ENCODE measurements at places on chromosomes 4 and X.

DNA sequence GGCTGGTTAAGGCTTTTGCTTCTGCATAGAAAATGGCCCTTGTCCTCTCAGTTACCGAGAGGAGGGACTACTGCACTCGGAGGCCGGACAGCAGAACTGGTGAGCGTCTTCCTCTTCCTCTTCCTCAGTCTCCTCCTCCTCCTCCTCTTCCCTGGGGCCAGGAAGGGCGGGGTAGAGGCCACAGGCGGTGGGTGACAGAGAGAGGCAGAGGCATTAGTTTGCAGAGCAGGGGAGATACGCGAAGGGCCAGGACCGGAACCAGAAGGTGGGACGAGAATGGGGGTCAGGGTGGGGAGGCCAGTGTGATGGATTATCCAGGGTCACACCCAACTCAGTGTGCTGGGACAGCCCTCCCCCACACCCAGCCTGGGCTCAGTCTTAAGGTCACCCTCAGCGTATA lies 14.5 kb downstream of the IQSEC2 start:
- DNase-seq: no peak

- no peak for DNase-seq
Observed at GRCh38 chr4:33625748-33626147, 2618.6 kb downstream of the ARAP2 start.

DNA sequence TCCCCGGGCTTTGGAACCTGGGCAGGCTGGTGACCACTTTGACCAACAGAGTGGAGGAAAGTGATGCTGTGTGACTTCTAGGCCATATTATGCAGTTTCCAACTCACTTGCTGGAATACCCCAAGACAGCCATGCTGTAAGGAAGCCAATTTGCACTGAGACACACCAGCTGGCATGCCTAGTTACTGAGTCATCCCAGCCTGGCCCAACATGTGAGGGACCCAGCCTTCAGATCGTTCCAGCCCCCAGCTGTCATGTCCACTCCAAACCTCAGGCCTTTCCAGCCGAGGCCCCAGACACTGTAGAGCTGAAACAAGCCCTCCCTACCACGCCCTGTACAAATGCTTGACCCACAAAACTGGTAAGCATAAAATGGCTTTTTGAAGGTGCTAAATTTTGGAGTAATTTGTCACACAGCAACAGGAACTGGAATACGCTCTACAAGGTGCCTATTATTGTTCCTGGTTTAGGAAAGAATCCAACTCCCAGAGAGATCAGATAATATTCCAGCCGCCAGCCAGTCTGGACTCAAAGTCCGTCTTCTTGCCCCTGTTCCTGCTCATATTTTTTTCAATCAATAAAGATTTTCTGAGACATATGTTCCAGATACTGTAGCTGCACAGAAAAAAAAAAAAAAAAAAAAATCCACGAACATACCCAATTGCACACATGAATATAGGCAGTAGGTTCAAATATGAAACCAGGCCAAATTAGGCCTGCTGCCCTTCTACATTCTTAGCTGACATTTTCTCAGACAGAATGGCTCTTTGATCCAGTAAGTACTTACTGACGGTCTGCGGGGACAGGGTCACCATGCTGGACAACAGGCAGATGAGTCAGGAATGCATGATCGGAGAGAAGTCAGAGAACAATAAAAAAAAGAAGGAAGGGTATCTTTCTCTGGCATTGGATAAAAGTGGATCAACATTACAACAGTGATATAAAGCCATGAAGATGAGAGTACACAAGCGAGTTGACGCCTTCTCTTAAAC lies 35.1 kb downstream of the SH3KBP1 start:
- DNase-seq: no peak

- no peak for DNase-seq
Observed at GRCh38 chr4:32425243-32425642, 1705.1 kb downstream of the PCDH7 start.

GRCh38 chr4:185514182-185514697 lies 21.1 kb downstream of the PDLIM3 start:
- no peak for DNase-seq

DNA sequence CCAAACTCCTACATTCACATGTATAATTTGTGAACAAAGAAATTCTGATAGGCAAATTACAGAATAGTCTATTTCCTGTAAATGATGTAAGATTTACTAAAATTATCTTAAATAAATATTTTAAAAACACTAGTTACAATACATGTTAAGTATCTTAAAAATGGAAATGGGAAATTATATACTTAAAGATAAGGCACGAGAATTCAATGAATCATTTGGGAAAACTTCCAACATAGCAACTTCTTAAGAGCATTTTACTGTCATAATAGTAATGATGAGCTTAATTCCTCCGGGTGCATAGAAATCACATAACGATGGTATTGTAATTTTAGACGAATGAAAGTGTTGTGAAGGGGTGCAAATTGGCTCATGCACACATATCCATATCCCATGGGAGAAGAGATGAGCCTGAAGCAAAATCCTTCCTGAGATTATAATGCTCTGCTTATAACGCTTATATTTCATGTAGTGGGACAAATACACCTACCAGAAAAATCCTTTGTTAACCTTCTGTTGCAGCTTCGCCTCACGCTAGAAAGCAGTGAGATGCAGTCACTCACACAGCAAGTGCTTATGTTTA lies 873.5 kb downstream of the PDHA2 start:
- DNase-seq: no peak

DNA sequence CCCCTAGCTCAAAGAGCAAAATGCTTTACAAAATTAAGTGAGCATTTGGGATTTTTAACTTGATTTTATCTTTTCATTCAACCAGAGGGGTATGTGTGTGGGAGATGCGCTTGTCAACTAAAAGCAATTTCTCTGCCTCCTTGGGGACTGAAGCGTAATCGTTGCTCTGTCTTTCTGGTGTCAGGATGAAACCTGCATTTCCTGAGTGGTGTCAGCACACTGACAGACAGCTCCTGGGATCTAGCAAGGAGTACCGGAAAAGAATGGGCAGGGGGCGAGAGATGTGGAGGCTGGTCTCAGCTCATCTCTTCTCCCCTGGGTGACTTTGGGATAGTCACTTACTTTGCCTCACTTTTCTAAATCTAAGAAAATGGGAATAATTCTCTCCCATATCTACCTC lies 5.1 kb upstream of the ARHGAP36 start:
- no peak for DNase-seq

DNA sequence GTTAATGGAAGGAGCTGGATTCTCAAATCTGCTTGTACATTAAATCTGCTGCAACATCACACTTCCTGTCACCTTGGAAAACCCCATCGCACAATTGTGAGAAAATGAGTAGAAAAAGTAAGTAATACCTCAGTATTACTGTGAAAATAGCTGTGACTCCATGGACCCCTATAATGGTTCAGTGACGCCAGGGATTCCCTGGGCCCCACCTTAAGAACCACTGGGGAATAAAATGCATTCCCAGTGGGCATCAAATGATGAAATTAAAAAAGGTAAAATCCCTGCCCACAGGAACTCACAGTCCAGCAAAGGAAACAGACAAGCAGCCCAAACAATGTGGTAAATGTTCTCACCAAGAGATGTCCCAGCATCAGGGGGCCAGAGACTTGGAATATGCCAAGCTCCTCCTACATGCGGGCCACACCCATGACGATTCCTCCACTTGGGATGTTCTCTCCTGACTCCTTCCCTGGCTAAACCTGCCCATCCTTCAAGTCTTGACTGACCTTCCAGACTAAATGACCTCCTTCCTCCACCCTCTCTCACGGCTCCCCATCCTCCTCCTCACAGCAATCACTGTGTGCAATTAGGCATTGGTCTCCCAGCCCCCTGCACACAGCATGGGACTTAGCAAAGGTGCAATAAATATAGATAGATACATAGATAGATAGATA lies 2.6 kb downstream of the EVC2 start:
- DNase-seq: no peak

GRCh38 chrX:19772822-19773628 lies 114.4 kb downstream of the SH3KBP1 start:
- DNase-seq: no peak

DNA sequence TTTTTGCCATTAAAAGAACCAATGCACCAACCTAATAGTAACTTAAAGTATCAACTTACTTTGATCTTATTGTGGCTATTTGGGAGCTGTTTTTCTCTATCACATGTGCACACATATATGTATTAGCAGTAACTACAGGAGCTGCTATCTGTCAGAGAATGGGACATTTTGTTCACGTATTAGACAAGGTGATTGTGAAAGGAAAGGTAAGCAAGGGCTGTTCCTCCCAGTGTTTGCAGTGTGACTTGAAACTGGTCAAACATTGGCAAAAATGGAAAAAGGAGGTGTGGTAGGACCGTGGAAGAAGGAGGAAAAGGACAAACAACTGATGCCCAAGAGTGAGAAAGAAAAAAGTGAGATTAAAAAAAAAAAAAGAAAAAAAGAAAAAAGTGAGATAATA lies 43.1 kb upstream of the KLHL2 start:
- DNase-seq: no peak

GRCh38 chr4:146186041-146186440 lies 10.5 kb downstream of the LSM6 start:
- no peak for DNase-seq

DNA sequence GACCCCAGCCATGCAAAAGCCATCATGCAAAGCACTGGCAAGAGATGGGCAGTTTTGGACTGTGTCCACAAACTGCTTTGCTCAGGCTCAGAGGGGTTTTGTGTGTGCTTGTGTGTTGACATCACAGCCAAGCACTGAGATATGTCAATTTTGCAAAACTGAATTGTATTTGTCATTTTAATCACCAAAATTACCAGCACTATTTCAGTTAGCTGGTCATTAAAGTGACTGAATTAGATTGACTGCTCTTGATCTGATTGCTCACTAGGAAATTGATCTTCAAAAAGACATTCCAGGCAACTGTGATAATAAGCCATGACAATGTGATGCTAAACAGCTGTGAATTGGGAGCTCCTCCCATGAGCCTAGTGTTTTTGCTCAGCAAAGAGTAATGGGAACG lies 337.3 kb upstream of the GNPDA2 start:
- no peak for DNase-seq

DNA sequence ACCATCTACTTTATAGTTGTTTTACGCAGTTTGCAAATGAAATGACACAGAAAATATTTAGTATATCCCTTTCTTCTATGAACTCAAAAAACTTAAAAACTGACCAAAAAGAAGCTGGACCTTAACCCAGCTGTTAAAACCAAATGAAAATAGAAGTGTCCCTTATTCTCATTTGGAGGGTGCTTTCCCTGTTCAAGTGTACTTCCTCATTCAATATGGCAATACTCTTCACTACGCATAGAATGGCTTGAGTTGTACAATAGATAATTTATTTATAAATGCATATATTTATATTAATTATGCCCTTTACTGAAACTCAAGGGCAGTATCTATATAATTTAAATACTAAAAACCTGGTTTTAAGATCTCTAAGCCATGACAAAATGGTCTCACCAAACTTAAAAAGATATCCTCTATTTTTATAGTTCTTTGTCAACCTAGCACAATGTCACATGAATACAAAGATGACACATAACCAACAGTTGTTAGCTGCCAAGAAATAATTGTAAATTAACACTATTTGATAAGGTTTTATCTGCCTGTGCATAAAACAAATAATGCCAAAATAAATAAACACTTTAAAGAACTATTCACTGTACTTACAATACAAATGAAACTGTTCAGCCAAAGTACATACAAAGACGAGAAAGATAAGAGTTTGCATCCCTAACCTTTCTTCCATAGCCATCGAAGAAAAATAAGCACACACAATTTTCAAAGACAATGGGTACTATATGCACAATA lies 25.2 kb downstream of the YTHDC1 start:
- no peak for DNase-seq

GRCh38 chrX:106599411-106599810 lies 12.4 kb upstream of the RADX start:
- DNase-seq: no peak
